ENCODE measurements at places on chromosomes 5 and 9.

- no peak for DNase-seq
These were observed 191.0 kb upstream of the KIF2A start for GRCh38 chr5:62115014-62115413.

- DNase-seq = no peak
These were observed 372.5 kb downstream of the ARHGEF28 start for GRCh38 chr5:73998489-73998888.

GRCh38 chr9:133103183-133103986 is 17.7 kb downstream of the RALGDS start:
- peak; percentile 70 for DNase-seq

GRCh38 chr9:117249799-117250198 is 165.1 kb downstream of the ASTN2 start:
- DNase-seq = no peak

DNA sequence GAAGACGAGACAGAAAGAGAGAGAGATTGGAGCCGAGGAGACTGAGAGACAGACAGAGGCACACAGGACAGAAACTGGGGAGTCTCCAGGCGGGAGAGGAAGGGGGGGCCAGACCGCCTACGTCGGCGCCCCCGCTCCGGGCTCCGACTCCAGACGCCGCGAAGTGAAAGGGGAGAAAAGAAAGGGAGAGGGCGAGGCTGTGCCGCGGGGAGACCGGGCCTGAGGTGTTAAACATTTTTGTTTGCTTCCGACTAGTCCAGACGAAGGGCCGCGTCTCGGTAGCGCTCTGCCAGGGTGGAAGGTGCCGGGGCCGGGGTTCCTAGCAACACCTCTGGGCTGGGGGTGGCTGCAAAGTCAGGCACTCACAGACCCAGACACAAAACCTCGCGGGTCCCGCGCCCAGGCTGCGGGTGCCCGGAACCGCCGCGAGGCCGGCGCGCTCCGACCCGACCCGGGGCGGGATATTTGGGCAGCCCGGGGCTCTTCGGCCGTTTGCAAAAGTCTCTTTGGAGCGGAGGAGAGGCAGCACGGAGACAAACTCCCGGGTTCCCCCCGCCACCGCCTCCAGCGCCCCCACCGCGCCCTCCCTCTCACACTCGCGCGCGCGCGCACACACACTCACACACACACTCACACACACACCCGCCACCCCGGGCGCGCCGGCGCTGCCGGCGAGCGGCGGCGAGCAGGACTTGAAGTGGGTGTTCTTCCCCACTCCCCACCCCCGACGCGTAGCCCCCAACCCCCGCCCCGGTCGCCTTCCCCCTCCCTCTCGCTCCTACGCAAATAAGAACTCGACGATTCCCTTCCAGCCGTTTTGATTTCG is 626 bp upstream of the FST start:
- DNase-seq = peak; percentile 82

- DNase-seq = no peak
These were observed 75.5 kb downstream of the FGF1 start for GRCh38 chr5:142610176-142611001.

DNA sequence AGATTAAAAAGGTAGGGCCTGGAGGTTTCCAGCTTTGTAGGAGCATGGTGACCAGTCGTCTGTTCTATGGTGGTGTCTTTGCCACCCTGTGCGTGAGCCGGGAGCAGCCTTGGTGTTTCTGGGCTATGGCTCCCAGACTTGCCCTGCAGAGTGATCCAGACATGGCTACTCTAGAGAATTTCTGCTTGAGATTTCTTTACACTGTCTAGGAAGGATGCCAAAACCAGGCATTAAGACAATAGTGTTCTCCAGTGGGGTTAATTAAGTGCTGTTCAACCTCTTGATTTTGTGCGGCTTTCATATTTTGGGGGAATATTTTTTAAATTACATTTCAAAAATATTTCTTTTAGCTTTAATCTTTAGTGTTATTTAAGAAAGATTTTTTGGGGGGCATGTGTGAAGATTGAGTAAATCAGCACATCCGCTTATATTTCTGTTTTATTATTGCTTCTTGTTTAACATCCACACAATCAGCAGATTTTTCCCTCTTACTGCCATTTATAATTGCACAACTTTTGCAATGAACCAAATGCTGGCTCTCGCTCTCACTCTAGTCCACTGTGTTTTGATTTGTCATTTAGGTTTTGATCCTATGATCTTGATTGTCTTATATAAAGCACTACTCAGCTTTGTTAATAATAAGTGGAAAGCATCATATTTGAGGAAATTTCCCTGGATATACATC is 110.5 kb downstream of the RASGRF2 start:
- no peak for DNase-seq

DNA sequence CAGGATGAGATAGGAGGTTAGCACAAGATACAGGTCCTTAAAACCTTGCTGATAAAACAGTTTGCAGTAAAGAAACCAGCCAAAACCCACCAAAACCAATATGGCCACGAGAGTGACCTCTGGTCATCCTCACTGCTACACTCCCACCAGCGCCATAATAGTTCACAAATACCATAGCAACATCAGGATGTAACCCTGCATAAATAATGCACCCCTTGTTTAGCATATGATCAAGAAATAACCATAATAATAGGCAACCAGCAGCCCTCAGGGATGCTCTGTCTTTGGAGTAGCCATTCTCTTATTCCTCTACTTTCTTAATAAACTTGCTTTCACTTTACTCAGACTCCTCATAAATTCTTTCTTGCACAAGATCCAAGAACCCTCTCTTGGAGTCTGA is 86.9 kb upstream of the PRSS3 start:
- no peak for DNase-seq

GRCh38 chr9:38355517-38356120 is 36.9 kb upstream of the ALDH1B1 start:
- no peak for DNase-seq

- no peak for DNase-seq
These were observed 349.8 kb upstream of the DAB2 start for GRCh38 chr5:39774605-39775004.

- no peak for DNase-seq
These were observed 44.1 kb upstream of the GALNT10 start for GRCh38 chr5:154146409-154146808.

GRCh38 chr9:120891884-120892747 is 15.1 kb upstream of the PHF19 start:
- no peak for DNase-seq

DNA sequence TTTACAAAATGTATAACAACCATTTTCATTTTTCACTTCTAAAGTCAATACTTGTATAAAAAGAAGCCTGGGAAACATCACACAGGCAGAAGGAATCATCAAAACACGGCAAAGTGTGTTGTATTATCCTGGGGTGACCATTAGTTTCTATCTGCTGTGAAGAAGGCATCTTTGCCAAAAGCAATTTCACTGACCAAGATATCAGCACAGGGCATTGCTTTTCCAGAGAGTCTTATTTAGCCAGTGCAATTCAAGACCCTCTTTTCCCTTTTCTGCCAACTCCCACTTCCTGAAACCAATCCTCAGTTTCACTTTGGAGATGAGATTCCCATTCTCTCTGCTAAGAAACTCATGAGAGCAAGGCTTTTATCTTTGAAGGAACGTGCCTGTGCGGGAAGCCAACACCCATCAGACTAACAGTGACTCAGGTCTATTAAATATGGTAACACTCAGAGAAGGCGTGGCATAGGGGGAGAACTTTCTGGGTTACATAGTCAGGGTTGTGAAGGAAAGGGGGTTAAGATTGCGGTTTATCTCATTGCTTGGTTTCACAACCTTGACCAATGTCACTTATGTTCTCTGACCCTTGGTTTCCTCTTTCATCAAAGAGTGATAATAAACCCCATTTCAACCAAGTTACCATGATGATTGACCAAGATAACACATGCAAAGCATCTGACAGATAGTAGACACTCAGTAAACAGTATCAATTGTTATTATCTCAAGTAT is 666.9 kb upstream of the KLF4 start:
- no peak for DNase-seq

DNA sequence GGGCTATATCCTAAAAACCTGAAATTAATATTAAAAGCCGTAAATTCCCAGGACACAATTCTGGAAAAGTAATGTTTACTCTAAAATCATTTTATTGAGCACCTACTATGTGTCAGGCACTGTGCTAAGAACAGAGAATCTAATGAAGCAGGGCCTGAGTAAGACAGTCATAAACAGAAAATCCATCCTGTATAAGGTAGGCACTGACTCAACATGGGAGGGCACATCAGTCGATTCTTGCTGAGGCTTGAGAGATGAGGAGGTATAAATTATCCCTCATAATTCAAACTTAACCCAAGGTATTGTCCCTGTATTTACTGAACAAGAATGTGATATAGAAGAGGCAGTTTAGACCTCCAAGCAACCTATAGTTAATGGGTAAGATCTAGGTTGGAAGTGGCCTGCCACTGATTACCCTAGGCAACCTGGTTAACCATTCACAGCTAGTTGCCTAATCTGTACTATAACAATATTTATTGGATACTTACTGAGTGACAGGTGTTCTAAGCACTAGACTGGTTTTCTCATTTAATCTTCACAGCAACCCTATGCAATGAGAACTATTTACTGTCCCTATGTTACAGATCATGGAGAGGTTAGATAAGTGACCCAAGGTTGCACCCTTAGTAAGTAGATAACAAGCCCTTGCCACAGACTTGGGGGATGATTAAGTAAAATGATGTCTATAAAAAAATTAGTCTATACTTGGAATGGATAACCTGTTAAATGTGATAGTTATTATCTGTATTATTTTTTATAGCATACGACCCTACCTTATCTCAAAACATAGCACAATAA is 317.7 kb downstream of the PDE4D start:
- no peak for DNase-seq

DNA sequence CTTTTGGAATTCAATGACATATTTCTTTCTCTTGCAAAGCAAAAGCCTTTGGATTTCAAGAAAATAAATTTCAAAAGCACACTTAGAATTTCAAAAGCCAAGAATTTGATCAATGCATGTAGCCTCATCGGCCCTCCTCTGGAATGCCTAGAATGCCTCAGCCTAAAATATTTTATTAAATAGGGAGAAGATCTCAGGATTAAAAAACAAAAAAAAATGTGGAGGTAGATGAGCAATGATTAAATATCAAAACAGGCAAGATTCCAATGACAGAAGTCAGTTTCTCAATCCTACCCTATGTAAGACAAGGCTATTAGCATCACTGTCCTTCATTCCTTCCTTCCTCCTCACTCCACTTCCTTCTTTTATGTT is 169.0 kb downstream of the CDH6 start:
- DNase-seq = no peak

DNA sequence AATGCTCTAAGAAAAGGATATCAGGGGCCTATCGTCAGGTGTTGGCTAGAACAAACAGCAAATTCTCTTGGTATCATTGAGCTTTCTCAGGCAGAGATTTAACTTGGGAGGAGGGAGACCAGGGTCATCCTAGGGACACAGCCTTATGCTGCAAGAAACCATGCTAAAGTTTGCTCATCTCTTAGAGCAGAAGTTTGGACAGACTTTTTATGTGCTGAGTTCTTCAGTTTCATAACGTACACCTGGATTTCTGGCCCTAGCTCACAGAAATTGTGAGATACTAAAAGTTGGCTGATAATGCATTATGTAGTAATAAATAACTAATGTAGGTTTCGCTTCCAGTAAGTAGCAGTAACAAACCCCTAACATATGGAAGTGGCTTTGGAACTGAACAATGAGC is 1359.8 kb upstream of the CDH9 start:
- no peak for DNase-seq

DNA sequence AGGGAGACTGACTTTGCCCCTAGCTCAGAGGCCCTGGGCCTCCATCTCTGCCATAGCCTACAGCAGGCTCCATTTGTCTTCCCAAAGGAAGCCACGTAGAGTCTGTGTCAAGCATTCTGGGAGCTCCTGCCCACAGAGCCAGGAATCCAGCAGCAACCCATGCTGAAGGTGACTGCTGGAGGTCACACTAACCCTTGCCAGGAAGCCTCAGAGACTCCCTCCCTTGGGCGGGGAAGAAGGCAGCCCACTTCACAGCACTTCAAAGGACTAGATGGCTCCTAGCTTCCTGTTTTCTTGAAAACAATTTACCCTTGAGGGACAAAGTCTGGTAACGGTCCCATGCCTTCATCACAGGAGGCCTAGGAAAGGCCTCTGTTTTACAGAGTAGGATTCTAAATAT is 1.7 kb downstream of the CKMT2 start:
- no peak for DNase-seq

DNA sequence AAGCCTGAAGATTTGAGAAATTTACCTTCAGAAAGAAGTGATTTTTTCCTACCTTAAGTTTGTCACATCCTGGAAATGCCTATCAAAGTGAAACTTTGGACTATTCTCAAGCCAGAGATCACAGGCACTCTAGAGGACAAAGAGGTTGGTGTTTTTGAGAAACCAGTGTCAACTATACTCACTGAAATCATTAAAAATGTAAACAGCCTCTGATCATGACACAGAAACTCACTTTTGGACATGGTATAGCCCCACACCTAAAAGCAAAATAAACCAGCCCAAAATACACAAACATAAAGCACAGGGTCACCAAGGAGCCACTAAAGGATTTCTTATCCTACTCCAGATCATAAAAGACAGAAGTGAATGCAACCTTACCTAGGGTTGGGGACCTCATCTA is 65.7 kb upstream of the ICE1 start:
- no peak for DNase-seq

- no peak for DNase-seq
These were observed 6.8 kb upstream of the TIFAB start for GRCh38 chr5:135458921-135459331.

DNA sequence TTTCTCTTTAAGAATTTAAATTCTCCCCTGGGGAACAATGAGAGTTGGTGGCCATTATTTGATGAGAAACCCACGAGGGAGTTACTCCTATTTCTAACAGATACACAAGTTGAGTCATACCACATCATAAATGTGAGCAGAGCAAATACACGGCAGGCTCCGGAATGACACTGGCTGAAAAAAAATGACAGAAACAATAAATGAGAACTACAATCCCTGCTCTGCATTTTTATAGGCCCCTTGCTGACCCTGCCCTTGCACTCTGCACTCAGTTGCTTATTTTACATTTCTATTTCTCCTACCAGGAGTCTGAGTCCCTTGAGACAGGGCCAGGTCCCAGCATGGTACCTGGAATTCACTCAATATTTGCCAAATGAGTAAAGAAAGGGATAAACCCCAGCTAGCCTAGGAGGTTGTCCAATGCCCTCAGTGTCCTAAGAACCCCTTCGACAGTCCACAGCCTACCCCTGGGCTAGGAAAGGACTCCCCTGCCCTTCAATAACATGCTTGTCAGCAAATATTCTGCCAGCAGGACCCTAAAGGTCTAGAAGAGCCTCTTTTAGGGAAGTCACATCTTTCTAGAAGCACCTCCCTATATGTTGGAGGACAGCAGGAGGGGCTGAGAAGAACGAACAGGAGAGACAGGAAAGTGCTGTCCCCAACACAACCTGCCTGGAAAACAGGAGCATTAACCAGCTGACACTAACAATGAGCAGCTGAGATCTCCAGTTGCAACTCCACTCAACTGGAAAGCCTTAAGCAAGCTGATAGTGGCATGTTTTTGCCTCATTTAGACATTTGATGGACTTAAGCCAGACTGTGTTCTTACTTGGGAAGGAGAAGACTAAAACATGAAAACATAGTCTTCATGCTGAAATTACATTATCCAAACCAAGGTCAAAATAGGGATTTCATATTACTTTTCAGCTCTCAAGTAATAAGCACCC is 191.2 kb downstream of the ACTL7B start:
- DNase-seq = peak; percentile 9

GRCh38 chr5:179607160-179607931 is 16.1 kb downstream of the HNRNPH1 start:
- DNase-seq = no peak

Measured in neural progenitor cell (in vitro differentiated cells).